ENCODE measurements at places on chromosomes 2 and 18.
A peak's percentile ranks its signal among the peaks of the same experiment; 100 is the strongest.

GRCh38 chr2:209523867-209524266 is 100.0 kb downstream of the MAP2 start:
- no peak for DNase-seq

- DNase-seq, result no peak
Observed at GRCh38 chr18:46278481-46279465, 174.6 kb downstream of the HAUS1 start.

DNA sequence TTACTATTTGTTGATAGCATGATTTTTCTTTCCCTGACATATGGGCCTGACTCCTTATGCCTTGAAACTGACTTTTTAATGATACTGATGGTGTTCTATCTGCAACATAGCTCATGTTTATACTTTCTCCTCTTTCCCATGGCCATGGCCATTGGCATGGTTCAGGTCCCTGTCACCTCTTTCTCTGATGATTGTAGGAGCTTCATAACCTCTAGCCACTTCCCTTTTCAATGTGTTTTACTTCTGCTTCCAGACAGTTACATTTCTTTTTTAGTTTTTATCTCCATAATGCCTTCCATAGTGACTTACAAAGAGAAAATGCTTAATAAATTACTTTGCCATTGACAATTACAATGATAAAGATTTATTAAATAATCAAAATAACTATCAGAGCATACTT is 177.9 kb upstream of the SETBP1 start:
- DNase-seq, result no peak

DNA sequence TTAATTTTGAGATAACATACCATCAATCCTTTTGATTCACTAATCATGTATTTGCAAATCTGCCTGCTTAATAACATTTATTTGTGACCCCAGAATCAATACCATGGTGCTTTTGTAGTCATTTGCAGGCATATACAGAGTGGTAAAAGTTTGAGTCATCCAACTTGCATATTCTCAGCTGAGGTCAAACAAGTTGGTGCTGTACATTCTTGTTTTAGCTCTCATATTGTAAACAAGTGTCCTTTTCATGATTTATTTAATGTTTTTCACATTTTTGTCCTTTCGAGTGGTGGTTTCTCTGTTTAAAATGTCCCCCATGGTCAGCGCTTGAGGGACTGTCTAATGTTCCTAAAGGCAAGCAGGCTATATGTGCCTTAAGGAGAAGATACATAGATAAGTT is 17.5 kb downstream of the RAB27B start:
- no peak for DNase-seq

DNA sequence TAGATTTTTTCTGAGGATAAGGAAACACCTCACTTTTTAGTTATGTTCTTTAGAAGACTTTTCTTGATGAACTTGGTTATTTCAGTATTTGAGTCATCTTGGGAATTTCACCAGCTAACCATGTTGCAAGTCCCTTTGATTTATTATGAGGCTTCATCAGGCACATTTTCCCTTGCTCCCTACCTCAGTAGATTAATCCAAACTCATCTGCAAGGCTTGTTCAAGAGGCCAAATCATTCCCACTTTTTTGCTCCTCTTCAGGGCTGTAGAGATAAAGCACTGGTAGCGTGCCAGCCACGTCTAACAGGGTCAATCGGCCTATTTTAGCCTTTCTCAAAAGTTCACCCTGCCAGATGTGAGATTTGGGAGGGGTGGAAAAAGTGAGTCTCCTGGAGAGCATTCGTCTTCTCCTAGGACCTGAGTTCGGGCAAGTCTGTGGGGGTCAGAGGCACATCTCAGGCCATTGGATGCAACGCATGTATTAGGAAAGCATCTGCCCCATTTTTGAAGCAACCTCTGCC is 120.3 kb downstream of the RDH14 start:
- DNase-seq, result no peak

DNA sequence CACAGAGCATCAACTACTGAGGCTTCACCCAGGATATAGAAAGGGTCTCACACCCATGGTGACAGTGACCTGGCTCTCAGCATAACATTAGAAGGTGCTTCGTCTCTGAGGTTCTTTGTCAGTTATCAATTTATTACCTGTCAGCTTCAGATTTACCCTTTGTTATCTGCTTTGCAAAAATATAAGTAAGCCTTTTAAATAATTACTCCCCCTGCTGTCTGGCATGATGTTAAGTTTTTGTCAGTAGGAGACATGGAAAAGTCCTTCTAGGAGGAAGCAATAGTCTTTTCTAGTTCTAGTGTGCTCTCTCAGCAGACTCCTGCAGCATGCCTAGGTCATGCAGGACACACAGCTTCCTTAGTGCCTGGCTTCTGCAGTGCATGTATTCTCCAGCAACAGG is 149.9 kb downstream of the RDH14 start:
- no peak for DNase-seq

DNA sequence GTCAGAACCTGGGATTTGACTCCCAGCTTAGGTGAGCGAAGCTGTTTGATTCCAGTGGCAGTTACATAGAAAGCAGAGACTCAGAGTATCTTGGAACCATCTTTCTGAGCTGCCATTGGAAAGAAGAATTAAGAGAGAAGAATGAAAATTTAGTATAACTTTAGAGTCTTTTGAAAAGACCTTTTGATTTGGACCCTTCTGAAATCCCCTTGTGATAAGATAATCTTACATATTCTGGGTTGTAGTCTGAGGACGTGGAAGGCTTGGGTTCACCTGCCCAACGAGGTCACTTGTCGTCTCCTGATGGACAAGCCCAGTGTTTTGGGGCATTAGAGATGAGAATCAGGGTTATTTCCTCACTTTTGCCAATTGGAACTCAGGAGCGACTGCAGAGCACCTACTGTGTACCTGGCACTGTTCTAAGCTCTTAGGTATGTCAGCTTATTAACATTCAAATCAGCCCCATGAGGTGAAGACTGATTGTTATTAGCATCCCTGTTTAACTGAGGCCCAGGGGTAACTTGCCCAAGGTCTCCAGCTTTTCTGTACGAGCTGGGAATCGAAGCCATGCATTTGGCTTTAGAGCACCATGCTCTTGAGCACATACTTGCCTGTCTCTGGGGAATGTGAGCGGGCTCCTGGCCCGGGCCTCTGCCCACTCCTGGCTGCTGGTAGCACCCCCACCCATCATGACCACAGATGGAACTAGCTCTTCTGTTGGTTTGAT is 2.9 kb downstream of the HK2 start:
- DNase-seq, result no peak

DNA sequence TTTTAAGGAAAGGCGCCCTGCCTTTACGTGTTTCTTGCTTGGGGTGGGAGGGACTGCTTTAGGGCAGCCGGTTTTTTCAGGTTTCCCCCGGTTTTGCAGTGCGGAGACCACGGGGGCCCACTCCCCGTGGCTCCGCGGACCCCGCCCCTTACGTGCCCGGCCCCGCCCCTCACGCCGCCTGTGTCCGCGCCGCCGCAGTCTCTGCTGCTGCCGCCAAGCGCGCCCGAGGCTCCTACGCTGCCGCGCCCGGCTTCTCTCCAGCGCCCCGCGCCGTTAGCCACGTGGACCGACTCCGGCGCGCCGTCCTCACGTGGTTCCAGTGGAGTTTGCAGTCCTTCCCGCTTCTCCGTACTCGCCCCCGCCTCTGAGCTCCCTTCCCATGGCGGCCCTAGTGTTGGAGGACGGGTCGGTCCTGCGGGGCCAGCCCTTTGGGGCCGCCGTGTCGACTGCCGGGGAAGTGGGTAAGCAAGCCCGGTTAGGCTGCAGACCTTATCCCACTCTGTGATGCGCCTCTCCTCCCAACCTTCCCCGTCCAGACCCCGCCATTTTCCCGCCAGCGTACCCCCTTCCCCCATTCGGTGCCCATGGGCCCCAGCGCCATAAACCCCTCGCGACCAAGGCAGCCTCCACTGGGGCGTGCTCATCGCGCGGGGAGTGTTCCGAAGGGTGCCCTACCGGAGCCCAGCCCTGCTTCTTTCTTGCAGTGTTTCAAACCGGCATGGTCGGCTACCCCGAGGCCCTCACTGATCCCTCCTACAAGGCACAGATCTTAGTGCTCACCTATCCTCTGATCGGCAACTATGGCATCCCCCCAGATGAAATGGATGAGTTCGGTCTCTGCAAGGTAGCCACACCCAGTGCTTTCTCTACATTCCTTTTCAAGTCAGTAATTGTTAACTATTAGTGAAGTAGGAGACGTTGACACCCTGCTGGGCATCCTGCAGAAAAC is at the start of gene CAD:
TSS of gene CAD (plus strand) at position 197 of the 949 bp plus-strand sequence. CDS start at position 380, 183 bp downstream.
- peak; percentile 90 for DNase-seq

- DNase-seq, result no peak
Observed at GRCh38 chr2:137223722-137224121, 458.4 kb downstream of the THSD7B start.

DNA sequence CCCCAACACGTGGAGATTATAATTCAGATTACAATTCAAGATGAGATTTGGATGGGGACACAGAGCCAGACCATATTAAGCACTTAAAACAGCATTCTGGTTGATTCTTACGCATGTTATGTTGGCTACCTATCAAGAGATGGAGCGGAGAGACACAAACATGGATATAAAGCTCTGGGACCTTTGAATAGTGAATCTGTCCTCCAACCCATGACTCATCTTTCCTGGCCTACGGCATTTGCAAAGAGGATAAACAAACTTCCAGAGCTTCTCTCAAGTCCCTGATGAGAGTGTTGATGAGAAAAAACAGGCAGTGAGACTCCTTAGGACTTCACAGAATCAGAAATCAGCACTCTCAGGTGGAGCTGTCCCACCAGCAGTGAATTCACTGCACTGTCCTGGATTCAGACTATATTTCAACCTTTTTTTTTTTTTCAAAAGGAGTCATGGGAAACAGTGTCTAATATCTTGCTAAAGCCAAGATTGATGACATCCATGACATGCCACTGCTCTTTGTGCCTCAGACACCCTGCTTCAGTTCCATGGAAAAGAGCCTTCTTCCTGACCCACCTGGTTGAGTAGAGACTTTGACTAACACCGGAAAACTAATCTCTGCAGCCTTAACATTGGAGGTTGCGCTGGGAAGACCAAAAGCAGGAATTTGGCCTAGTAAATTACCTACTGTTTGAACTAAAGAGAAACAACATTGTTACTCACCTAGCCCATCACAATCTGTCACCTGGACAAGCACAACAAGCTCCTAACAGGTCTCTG is 62.1 kb upstream of the NPAS2 start:
- DNase-seq, result no peak

DNA sequence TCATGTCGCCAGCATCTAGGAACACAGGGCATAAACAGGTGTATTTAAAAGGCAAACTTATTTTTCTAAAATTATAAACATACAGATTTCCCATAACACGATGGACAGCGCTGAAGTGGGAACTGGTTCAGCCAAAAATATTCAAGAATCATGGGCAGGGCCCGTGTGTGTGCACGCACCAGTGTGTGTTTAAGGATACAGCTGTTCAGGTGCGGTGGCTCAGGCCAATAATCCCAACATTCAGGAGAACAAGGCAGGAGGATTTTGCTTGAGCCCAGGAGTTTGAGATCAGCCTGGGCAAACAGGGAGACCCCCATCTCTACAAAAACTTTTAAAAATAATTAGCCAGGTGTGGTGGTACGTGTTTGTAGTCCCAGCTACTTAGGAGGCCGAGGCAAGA is 288.6 kb upstream of the HDAC4 start:
- DNase-seq, result peak; percentile 3

DNA sequence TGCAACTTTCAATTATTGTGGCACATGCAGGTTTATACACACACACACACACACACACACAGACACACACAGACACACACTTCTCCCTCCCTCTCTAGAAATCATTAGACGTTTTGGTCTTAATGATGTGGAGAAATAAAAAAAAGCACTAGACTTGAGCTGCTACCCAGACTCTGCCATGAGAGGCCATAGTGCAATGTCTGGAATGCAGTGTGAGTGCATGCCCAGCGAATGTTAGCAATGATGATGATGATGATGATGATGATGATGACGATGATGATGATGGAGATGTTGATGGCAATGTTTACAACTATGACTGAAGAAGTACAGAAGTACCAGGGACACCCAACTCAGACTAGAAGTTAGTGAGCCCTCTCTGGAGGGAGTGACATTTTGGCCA is 23.8 kb upstream of the KLHL29 start:
- no peak for DNase-seq

Data from right hindlimb (tissue), 1 donor.